ENCODE measurements at places on chromosomes 3 and 15.
A peak's percentile ranks its signal among the peaks of the same experiment; 100 is the strongest.

GRCh38 chr15:41578736-41579383 lies 19.8 kb downstream of the TYRO3 start:
- no peak for DNase-seq

GRCh38 chr15:80180468-80180867 lies 27.7 kb downstream of the FAH start:
- no peak for DNase-seq

DNA sequence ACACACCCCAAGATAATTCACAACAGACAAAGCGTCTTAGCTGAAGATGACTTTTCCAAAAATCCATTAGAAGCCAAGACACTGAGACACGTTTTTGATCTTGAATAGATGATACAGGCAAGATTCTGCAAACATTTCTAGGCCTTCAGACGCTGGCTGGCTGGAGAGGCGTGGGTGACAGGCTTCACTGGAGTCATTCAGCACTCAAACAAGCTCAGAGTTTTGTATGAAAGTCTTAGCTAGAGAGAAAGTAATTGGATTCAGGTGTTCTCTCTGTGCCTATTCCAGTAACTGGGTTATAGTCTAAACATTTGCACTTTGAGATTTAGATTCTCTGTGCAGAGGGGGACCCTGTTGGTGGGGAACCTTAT lies 147.7 kb upstream of the BHLHE40 start:
- DNase-seq: no peak

GRCh38 chr3:194671511-194671899 lies 486 bp downstream of the LSG1 start:
- DNase-seq: no peak

GRCh38 chr15:42092398-42093318 lies 1.7 kb downstream of the PLA2G4D start:
- peak; percentile 60 for DNase-seq

GRCh38 chr3:193708270-193708669 lies 115.3 kb downstream of the OPA1 start:
- DNase-seq: no peak

DNA sequence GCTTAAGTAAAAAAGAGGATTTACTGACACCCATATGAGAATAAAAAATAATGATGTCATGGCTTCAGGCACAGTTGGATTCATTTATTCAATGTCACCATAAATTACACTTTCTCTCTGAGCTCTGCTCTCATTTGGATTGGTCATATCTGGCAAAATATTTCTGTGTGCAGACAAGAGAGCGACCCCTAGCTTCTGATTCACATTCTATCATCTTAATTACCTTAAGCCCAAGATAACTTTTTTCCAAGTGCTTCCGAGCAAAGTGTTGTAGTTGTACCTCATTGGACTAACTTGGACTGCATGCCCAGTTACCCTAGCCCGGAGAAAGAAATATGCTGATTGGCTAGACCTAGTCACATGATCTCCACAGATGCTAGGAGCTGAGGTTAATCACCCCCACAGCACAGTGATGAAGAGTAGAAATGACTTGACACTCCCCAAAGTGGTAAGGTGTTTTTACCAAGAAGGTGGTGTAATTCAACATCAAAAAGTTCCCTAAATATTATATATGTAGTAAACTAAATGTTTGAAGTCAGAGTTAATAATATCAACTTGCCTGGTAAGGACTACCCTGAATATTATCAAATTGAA lies 552.2 kb upstream of the SUCLG2 start:
- DNase-seq: no peak

DNA sequence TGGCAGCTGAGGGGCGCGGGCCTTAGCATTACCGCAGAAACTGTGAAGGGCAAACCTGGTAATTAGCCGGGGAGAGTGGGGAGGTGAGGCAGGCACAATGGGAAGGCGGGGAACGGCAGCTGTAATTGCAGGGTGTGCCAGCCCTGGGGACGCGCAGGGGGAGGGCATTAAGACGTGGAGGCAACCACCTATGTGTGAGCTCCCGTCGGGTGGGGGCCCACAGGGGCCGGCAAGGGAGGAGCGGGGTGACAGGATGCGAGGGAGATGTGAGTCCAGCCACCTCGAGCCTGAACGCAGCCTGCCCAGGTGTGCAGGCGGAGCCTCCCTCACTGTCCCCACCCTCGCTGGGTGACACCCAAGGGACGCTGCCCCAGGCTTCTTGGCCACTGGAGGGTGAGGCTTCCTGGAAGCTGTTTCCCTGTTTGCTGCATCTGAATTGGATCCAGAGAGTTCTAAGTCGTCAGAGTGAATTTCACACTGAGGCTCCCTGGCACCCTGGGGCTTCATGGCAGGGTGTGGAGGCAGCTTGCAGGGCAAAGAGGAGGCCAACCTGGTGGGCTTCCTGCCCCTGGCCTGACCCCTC lies 130.6 kb upstream of the MEF2A start:
- DNase-seq: no peak

All from Ammon's horn (tissue), 1 donor.